ENCODE measurements at places on chromosomes 7 and 10.

GRCh38 chr10:61891906-61892585 is 9.5 kb upstream of the ARID5B start:
- DNase-seq: no peak

DNA sequence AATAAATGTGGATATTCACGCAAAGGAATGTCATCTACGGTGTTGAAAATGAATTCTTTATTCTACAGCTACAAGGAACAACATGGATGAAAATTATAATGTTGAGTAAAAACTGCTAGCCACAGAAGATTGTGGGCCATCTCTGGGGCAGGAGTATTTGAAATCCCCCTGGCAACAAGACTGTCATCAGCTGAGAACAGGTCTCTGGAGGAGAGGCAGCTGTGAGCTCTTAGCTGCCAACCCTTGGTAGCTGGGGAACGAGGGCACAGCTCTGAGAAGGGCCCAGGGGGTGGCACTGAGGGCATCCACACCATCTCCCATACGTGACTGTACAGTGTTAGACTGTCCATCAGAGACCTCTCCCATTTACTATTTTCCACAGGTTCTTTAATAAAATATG is 340.1 kb upstream of the MGMT start:
- DNase-seq: no peak

DNA sequence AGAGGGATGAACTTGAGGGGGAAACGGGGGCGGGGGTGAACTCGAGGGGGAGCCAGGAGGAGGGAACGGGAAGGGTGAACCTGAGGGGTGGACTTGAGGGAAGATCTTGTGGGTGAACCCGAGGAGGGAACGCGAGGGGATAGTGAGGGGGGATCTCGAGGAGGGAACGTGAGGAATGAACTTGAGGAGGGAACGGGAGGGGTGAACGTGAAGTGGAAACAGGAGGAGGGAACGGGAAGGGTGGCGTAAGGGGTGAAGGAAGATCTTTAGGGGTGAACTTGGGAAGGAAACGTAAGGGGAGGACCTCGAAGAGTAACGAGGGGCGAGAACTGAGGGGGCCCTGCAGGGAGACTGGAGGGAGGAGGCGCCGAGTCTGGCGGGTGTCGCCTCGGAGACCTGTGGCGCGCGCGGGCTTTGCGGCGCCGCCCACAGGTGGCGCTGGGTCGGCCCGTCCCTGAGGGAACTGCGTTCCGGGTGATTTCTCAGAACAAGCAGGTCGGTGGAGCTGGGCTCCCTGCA is 651 bp downstream of the MYO3A start:
- DNase-seq: no peak

- no peak for DNase-seq
These were observed 11.4 kb upstream of the FAS start for GRCh38 chr10:88979153-88979562.

- no peak for DNase-seq
These were observed 92.2 kb downstream of the CCDC3 start for GRCh38 chr10:12909182-12909835.

GRCh38 chr7:2004841-2005725 is 227.7 kb downstream of the MAD1L1 start:
- no peak for DNase-seq

DNA sequence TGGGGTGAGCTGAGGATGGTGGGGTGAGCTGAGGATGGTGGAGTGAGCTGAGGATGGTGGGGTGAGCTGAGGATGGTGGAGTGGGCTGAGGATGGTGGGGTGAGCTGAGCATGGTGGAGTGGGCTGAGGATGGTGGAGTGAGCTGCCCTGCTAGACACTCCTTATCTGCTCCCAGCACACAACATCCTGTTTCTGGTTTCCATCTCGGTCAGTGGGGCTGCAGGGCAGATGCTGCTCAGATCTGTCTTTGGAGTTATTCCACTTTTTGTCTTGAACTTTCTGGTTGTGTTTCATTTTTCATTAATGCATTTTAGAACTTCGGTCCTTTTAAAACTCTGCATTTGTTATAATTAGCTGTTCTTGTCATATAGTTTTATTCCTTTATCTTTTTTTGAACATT is 67.9 kb upstream of the ANTXRL start:
- no peak for DNase-seq

DNA sequence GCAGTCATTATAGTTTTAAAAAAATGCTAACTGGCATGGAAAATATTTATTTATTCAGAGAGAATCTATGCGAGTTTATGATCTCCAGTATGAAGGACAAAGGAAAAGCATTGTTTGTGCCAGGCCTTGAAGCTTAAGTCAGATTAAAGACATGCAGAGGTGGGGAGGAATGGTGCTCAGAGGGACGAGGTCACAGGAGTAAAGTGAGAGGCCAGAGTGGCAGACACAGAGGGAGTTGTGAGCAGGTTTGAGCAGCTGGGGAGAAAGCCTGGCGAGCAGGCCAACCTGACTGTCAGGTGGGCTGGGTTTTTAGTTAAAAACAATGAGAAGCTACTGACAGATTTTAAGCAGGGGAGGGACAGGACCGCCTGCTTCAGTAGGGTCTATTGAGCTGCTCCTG is 6.8 kb upstream of the CCNY start:
- DNase-seq: no peak

- no peak for DNase-seq
These were observed 159.8 kb upstream of the MTPN start for GRCh38 chr7:136136906-136137454.

- peak; percentile 41 for DNase-seq
These were observed 149.8 kb upstream of the HDAC9 start for GRCh38 chr7:18345641-18346234.

- no peak for DNase-seq
These were observed 98.9 kb upstream of the NANOS1 start for GRCh38 chr10:118930614-118931013.

- no peak for DNase-seq
These were observed 184.9 kb upstream of the ADCY1 start for GRCh38 chr7:45389073-45389872.

DNA sequence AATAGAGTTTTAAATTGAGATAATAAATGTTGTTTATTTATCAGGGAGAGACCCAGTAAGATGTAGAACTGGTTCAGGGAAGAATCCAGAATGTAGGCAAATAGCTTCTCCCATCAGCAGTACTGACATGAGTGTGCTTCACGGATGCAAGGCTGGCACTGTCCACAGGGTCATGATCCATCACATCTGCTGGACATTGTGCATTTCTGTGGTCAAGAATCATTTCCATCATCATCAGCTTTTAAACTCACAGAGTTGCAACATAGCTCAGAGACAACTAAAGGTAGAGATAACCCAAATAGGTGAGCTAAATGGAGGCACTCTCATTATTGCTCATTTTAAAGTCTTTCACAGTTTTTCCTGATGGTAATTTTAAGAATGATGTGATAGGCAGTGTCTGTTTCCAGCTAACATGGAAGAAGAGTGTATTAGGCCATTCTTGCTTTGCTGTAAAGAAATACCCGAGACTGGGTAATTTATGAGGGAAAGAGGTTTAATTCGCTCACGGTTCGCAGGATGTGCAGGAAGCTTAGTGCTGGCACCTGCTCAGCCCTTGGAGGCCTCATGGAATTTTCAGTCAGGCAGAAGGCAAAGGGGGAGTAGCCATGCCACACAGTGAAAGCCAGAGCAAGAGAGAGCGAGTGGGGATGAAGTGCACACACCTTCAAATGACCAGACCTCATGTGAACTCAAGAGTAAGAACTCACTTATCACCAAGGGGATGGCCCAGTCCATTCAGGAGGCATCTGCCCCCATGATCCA is 80.8 kb downstream of the INPP5A start:
- DNase-seq: no peak

DNA sequence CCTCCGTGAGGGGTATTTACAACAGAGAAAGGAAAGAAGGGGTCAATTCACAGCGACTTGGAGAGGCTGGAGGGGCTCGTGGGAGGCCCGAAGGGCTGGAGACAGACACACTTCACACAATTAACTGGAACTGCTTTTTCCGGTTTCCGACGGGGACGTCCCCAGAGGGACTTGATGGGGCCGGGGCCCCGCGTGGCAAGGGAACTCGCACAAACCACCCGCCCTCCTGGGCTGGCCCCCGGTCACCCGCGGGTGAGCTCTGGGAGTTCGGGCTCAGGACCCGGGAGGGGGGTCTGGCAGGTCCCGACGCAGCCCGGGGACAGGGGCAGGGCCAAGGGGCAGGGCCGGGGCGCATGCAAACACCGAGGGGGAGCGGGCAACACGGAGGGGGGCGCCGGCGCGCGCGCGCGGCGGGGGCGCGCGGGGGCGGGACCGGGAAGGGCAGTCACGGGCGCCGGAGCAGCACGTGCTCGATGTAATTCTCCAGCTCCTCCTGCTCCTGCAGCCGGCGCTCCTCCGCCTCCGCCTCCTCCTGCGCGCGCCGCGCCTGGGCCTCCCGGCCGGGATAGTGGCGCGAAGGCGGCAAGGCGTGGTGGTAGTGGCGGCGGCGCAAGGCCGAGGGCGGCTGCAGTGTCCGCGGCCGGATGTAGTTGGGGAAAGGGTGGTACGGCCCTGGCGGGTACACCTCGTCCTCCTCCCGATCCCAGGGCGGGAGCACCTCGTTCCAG is 2.7 kb downstream of the VGF start:
- DNase-seq: no peak

GRCh38 chr10:100972904-100973535 is 3.7 kb downstream of the SEMA4G start:
- DNase-seq: no peak

- DNase-seq: no peak
These were observed 1.5 kb downstream of the MLLT10 start for GRCh38 chr10:21535494-21535965.

DNA sequence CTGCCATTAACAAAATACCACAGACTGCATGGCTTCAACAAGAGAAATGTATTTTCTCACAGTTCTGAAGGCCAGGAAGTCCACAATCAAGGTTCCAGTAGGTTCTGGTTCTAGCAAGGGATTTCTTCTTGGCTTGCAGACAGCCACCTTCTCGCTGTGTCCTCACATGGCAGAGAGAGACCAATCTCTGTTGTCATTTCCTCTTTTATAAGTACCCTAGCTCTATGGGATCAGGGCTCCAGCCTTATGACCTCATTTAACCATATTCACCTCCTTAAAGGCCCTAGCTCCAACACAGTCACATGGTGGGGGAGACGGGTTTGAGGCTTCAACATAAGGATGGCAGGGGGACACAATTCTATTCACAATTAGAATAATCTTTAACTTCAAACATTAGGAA is 23.6 kb downstream of the ABI1 start:
- no peak for DNase-seq

- peak; percentile 29 for DNase-seq
These were observed 138.5 kb downstream of the PLXNA4 start for GRCh38 chr7:132437730-132438129.

- no peak for DNase-seq
These were observed 35.2 kb downstream of the PPIF start for GRCh38 chr10:79382491-79382941.

GRCh38 chr10:58517491-58518355 is 5.1 kb downstream of the BICC1 start:
- no peak for DNase-seq

DNA sequence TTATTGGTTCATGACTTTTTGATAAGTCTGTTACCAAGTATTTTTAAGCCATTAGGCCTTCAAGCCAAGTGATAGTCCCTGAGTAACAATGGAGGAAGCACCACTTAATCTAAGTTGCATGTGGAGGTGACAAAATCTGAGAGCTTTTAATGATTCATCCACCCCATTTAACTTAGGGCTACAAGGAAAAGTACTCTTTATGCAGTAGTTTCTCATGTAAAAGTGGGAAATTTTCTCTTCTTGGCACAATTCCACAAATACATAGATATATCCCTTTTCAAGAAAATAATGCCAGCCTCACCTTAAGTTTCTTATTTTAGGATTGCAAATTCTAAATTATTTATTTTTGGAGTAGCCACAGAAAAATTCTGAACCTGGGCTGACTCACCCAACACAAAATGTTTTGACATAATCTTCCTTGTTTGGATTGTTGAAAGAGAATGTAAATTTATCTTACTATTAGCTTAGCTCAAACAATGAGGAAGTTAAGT is 85.7 kb downstream of the SUGCT start:
- DNase-seq: no peak

DNA sequence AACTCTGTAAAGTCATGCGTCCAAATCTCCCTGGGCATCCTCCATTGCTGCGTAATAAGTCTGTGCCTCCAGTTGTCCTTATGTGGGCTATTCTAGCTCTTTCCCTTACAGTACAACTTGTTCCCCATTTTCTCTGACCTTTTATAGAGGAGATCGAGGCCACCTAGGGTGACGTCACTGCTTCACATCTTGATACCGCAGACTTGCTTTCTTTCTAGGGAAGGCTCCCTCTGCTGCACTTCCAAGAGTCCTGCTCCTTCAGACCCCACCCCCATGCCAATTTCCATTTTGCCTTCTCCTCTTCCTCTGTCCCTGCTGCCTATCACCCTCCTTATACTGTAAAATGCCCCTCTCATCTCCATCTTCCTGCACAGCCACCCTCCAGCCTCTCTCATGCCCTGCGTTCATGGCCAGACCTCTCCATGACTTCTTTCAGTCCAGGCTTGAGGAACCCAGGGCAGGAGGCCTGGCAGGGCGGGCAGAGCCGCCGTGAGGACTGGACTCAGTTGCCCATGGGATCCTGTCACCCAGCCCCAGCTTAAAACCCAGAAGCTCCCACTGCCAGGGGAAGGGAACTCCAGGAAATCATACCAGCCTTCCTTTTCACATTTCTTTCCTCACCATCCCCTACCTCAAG is 57.5 kb downstream of the CAMK1D start:
- no peak for DNase-seq

GRCh38 chr7:41287559-41288335 is 415.1 kb downstream of the INHBA start:
- DNase-seq: no peak

Measured in CD4-positive, alpha-beta T cell treated with Interleukin-4 for 4 hours (primary cell).